ENCODE measurements at places on chromosomes 11 and 22.

DNA sequence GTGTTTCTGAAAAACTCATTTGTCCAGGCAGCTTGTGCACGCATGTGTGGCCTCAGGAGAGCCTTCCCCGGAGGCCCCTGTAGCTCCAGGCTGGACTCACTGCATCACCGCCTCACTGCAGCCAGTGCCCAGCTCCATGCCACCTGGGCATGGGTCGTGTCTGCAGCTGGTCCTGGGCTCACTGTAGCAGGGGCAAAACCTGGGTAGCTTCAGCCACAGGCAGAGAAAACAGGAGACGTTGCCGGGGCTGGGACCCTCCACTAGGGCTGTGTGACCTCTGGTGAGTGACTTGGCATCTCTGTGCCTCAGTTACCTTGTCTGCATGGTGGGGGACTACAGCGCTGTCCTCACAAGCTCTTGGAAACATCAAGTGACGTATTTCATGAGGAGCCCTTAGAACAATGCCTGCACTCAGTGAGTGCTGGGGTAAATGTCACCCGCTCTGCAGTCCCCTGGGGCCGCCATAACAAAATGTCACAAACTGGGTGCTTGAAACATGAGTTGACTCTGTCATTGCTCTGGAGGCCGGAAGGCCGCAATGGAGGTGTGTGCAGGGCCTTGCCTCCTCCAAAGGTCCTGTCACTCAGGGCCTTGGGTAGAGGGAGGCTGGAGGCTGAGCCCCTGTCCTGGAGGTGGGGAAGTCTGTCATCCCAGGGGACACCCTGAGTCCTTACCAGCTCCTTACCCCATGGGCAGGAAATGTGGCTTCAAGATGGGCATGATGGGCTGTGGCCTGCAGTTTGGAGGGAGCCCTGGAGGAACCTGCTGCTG, 488.7 kb downstream of the TBC1D22A start:
- no peak for DNase-seq

GRCh38 chr22:37808294-37808657, 542 bp downstream of the GCAT start:
- no peak for DNase-seq

DNA sequence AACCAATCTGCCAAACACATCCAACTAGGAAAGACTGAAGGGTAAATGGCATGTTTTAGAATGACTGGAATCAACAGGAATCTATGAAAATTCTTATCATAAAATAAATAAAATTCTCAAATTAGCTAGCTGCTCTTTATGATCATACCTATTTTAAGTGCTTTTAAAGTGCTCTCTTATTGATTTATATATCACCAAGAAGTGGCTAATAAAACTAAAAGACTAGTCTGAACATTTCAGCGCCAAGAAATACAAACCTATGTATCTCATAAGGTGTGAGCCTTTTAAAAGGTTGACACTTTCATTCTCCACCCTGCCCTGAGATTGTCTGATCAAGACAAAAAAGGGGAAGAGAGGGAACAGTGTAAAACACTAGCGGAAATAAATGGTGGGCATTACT, 136.8 kb upstream of the ARHGAP42 start:
- no peak for DNase-seq

GRCh38 chr22:26615149-26615548, 2.7 kb downstream of the CRYBB1 start:
- no peak for DNase-seq

DNA sequence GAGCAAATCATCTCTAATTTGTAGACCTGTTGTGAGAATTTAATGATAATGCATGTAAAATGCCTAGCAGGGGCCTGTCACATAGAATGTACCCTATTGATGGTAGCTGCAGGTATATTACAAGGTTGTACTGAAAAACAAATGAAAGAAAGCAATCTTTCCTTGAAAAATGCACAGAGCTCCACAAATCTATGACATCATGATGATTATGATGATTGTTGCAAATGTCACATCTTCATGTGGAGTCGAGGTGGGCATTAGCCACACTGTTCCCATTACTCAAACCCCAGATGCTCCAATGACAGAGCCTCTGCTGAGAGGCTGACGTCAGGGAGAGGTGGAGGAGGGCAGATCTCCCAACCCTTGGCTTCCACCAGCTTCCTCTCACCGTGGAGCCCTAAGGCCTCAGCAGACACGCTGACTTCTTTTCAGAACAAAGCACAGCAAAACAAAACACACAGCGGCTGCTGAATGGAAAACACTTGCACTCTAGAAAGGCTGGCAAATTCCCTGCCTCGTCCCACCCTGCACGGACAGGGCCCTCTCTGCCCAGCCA, 298.3 kb downstream of the KIRREL3 start:
- DNase-seq: no peak

- no peak for DNase-seq
Observed at GRCh38 chr22:42461511-42461910, 29.3 kb upstream of the NFAM1 start.

DNA sequence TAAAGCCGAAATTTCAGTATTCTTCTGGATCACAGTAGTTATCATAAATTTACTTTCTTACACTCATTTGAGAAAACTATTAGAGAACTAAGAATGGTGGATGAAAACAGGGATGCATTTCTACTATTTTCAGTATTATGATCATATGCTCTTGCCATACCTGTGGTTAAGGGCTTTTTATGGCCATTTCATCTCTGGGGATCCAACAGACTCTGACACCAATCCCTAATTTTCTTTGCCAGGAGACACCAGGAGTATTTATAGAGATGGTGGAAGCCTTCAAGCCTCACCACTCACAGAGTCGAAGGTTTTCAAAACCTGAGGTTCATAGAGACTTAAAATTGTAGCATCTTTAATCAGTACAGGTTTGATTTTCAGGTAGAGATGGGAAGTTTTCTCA, at the start of gene OR51L1:
OR51L1 (plus strand) TSS at position 301 of the 400 bp plus-strand sequence. CDS start 4,132 bp downstream, outside the sequence.
- no peak for DNase-seq

GRCh38 chr22:32995335-32995734, 62.8 kb downstream of the SYN3 start:
- no peak for DNase-seq

DNA sequence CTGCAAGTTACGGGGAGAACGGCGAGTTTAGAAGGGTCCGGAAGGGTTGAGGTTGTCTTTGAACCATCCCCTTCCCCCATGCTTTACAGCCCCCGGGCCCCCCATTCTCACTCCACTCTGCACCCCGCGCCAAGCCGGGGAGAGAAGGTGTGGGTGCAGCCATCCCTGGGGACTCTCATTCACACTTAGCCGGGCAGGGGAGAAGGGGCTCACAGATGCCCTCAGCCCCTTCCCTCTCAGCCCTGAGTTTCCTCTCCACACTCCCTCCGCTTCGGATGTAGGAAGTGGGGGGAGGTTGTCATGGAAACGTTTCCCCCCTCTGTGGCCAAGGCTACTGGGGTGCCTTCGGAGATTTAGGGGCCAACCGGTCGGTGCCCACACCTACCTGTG, 334 bp downstream of the CADM1 start:
- no peak for DNase-seq

DNA sequence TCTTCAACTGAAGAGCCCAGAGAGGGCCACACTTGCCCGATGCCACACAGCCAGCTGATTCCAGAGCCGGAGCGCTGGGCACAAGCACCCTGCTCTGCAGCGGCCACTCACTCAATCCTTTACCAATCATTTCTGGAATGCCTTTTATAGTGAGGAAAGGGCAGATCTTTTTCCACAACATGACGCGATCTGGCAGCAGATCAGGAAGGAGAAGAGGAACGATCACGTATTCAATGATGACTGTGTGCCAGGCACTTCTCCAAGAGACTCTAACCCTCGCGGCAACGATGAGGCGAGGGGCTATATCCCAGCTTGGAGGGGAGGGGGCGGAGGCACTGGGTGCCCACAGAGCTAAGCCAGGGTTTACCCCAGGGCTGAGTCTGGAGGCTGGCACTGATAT, 56.3 kb upstream of the TCF20 start:
- DNase-seq: no peak

DNA sequence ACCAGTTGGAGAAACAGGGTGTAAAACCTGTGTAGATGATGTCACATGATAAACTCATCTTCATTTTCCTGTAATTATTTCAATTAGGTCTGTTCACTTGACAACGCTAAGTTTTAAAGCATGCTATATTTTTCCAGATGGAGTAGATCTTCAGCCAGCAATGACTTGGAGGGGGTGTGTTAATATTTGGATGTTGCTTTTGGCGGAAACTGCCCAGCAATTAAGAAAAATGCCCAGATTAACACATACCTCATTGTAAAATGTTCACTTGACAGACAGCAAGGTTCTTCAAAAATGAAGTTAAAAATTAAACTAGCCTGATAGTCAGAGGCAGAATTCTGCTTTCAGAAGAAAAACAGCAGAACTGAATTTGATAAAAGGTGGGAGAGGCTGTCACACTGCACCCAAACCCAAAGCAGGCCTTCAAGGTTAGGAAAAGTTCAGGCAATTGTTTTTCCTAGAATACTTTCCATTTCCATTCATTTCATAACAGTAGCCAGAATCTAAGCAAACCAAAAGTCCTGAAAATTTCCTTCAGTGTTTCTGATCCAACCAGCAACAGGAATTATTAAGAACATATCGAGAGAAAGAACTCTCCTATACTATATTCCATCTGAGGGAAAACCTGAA, 33.0 kb downstream of the VSIG10L2 start:
- DNase-seq: no peak

GRCh38 chr22:46998331-46998730, 235.9 kb downstream of the TBC1D22A start:
- DNase-seq: no peak

- no peak for DNase-seq
Observed at GRCh38 chr11:108112057-108112456, 9.3 kb upstream of the ACAT1 start.

- DNase-seq: no peak
Observed at GRCh38 chr11:17533778-17534415, 10.3 kb downstream of the USH1C start.

DNA sequence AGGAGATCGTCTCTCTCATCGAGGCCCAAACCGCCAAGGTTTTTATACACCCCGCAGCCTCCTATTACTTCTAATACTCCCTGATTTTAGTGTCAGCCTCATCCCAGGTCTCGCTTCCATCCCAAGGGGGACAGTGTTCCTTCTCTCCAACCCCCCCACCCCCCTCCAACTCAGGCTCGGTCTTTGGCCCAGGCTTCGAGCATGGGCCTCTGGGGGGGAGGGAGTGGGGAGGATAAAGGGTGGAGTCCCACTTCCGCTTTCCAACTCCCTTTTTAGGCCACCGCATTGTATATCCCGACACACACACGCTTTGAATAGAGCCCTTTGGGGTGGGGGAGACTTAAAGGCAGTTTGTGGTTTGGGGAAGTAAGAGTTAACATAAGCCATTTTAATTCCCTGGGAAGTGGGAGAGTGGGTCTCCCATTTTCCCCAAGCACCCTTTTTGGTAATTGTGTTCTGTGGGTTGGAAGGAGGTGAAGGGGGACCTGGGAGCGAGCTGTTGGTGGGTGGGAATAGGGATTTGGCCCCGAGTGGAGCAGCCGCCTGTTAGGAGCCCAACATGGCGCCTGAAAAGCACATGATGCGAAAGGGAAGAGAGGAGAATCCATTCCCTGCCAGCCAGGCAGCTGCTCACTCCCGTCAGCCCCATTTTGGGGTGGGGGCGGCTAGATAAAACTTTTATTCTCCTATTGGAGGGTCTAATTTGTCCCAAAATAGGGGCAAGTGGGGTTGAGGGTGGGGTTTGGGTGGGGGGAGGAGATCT, 844 bp downstream of the PCF11 start:
- DNase-seq: peak; percentile 69

DNA sequence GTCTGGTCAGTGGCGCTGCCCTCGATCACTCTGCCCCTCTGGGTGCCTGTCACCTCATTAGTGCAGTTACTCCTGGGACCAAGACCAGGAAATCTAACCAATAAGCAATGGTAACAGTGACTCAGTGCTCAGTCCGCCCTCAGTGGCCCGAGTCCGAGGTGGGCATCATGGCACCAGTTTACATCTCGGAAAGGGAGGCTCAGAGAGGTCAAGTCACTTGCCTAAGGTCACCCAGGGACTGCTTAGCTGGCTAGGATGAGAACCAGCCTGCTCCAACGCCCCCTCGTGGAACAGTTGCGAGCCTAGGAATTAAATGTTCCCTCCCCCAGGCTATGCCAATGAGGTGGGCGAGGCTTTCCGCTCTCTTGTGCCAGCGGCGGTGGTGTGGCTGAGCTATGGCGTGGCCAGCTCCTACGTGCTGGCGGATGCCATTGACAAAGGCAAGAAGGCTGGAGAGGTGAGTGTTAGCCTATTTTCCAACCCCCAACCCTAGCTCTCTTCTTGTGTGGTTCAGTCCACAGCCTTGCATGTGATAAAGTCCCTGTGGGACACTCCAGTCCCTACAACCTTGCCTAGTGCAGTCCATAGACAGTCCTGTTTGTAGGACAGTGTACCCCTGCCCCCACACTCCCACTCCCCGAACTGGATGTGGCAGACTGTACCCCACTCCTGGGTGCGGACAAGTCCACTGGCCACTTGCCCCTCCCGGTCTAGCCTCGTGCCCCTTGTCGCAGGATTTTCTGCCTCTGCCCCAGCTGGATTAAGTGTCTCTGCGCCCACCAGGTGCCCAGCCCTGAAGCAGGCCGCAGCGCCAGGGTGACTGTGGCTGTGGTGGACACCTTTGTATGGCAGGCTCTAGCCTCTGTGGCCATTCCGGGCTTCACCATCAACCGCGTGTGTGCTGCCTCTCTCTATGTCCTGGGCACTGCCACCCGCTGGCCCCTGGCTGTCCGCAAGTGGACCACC, 1.1 kb downstream of the MTFP1 start:
- DNase-seq: peak; percentile 85

DNA sequence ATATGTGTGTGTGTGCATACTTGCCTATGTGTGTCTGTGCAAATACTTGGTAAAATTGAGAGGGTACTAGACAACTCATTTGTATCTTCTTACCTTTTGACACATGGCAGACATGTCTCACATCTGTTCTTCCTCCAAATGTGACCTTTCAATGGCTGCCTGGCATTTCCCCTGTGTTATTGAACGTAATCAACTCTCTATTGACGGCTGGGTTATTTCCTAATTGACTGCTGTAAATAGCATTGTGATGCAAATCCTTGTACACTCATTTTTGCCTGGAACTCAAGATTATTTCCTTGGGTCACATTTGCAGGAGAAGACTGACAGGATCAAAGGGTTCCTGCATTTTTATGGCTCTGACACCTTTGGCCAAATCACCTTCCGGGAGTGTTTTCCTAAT, 37.4 kb downstream of the KCNQ1 start:
- no peak for DNase-seq

GRCh38 chr11:119169282-119169719, 776 bp downstream of the NLRX1 start:
- peak; percentile 28 for DNase-seq

DNA sequence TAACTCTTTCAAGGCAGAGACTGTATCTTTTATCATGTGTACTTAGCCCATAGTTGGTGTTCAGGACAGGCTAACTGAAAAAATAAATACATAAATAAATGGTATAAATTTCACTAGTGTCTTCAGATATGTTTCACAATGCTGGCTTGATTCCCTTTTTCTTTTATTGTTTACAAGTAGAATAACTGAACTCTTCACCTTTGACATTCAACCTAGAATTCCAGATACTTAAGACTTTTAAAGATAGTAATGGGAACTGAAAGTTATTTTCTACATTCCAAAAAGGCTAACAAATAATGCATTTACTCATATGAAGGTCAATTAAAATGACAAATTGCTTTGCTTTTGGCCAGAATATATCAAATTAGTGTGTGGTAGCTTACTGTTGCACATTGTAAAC, 411.3 kb upstream of the TENM4 start:
- no peak for DNase-seq
